ENCODE measurements at places on chromosomes 6 and 20. TPM values are rescaled to one million over a fixed set of nuclear protein-coding genes. Genes with fewer than 3 reads are reported as not detected.

Gene SMLR1
- total RNA-seq, result not detected

Gene WFDC10B
- total RNA-seq, result not detected

Gene PBOV1
- not detected for total RNA-seq

Gene PGBD1
- total RNA-seq, result 2.0 TPM

Gene FLRT3
- not detected for total RNA-seq

GRCh38 chr6:52900536-52900935 is 9.0 kb downstream of the GSTA3 start:
- no peaks in the 10 kb centered on the region for H3K27me3 ChIP-seq
- H3K27ac ChIP-seq, result no peak overlapping the region
- no peak overlapping the region for H3K4me3 ChIP-seq
- no peaks in the 10 kb centered on the region for H3K36me3 ChIP-seq
- no peak for DNase-seq

DNA sequence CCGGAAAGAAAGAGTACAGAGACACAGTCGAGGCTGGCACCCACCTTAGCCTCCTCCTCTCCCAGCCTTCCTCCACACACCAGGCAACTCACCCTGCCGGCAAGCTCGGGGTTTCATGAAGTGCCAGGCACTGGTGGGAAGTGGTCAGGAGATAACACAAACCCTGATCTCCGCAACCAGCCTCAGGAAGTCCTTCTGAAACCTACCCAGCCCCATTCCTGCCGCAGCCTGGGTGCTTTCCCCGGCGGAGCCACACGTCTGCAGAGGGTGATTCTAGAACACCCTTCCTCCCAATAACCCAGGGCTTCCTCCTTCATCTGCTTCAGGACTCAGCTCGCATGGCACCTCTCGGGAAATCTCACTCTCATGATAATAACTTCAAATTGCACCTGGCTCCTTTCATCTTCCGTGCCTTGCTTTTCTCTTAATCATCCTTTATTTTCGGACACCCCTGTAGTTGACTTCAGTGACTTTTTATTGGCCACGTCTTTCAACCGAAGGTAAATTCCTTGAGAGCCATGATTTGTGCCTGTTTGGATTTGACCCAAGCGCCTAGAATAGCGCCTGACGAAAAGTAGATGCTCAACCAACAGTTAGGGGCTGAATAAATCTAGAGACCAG is 8.7 kb upstream of the HLA-E start:
- H3K4me1 ChIP-seq, result peaks cover 22% of the 10 kb centered on the region
- no peaks in the 10 kb centered on the region for H3K36me3 ChIP-seq
- peaks cover 4% of the 10 kb centered on the region for H3K27me3 ChIP-seq

DNA sequence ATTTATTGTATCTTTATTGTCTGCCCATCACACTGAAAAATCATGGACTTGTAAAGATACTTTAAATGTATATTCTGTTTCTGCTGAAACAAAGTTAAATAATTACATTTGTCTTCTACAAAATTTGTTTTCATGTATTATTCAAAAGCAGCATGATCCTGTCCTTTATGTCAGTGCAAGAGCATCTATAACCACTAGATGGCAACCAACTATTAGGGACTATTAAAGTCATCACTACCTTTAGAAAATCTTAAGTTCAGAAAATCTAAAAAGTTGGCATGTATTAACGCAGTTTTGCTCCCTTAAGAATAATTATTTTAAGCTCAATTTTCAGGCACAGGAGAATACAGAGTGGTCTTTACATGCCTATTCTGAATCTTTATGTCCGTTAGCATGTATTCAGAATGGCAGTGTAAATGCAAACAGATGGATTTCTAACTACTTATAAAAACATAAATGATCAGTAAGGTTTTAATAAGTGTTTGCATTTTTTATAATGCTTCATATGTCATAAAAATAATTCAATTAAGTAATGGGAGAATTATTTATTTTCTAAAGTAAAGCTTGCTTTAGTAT is 17.8 kb downstream of the TMEM30A start:
- DNase-seq, result no peak
- no peaks in the 10 kb centered on the region for H3K27me3 ChIP-seq
- no peaks in the 10 kb centered on the region for H3K4me1 ChIP-seq
- H3K4me3 ChIP-seq, result no peak overlapping the region
- H3K36me3 ChIP-seq, result peaks cover 13% of the 10 kb centered on the region

DNA sequence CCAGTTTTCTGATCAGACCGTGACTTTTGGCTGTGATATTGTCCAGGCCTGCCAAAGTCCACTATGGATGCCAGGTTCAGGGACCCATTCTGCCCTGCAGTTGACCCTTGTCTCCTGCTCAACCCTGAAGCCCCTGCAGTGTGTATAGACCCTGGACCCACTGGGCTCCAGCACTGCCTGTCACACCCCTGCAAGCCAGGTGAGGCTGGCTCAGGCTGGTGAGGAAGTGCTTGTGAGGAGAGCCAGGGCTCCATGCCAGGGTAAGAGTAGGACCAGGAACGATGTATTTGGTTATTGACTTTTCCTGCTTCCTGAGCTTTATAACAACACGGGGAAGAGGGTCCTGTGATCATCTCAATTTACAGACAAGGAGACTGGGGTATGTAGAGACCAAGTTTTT is 19.1 kb upstream of the CD93 start:
- H3K36me3 ChIP-seq, result no peaks in the 10 kb centered on the region
- no peak overlapping the region for H3K4me3 ChIP-seq
- no peak overlapping the region for H3K27ac ChIP-seq
- H3K4me1 ChIP-seq, result no peaks in the 10 kb centered on the region
- no peaks in the 10 kb centered on the region for H3K27me3 ChIP-seq

GRCh38 chr6:45607798-45608197 is 230.1 kb upstream of the SUPT3H start:
- no peaks in the 10 kb centered on the region for H3K36me3 ChIP-seq
- no peak overlapping the region for H3K4me3 ChIP-seq
- H3K27me3 ChIP-seq, result no peaks in the 10 kb centered on the region
- H3K27ac ChIP-seq, result no peak overlapping the region
- no peaks in the 10 kb centered on the region for H3K4me1 ChIP-seq

DNA sequence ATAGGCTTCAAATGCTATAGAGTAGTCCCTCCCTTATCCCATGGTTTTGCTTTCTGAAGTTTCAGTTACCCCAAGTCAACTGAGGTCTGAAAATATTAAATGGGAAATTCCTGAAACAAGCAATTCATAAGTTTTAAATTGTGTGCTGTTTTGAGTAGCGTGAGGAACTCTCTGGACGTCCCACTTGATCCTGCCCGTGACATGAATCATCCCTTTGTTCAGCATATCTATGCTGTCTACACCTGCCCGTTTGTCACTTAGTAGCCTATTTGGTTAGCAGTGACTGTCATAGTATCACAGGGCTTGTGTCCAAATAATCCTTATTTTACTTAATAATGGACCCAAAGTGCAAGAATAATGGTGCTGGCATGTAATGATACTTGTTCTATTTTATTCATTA is 5.0 kb downstream of the PCMT1 start:
- peaks cover 4% of the 10 kb centered on the region for H3K4me1 ChIP-seq
- no peak overlapping the region for H3K4me3 ChIP-seq
- no peaks in the 10 kb centered on the region for H3K27me3 ChIP-seq

GRCh38 chr20:47506335-47506734 is 4.6 kb downstream of the NCOA3 start:
- H3K4me3 ChIP-seq, result no peak overlapping the region
- DNase-seq, result no peak
- H3K27me3 ChIP-seq, result no peaks in the 10 kb centered on the region
- no peaks in the 10 kb centered on the region for H3K36me3 ChIP-seq
- no peak overlapping the region for H3K27ac ChIP-seq

DNA sequence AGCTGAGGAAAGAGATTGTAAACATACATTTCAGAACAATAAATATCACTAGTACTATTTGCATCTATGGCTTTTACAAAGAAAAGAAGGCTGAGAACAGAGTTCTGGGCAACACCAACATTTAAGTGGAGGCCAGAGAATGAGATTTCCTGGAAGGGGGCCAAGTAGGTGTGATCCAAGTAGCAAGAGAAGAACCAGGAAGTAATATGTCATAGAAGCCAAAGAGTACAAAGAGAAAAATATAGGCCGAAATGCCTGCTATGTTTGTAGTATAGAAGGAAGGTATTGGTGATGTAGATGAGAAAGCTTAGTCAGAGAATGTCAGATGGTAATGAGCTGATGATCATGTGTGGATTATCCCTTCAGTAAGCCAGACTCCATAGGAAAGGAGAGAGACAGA is 94.5 kb downstream of the PERP start:
- DNase-seq, result no peak
- no peak overlapping the region for H3K27ac ChIP-seq
- no peak overlapping the region for H3K4me3 ChIP-seq
- peaks cover 5% of the 10 kb centered on the region for H3K27me3 ChIP-seq

- no peaks in the 10 kb centered on the region for H3K27me3 ChIP-seq
- H3K27ac ChIP-seq, result no peak overlapping the region
- no peak for DNase-seq
- no peak overlapping the region for H3K4me3 ChIP-seq
- H3K36me3 ChIP-seq, result no peaks in the 10 kb centered on the region
- H3K4me1 ChIP-seq, result no peaks in the 10 kb centered on the region
Observed at GRCh38 chr6:21539621-21540100, 53.9 kb upstream of the SOX4 start.

GRCh38 chr20:33284284-33284683 is 1.3 kb downstream of the BPIFB1 start:
- no peak overlapping the region for H3K4me3 ChIP-seq
- no peaks in the 10 kb centered on the region for H3K4me1 ChIP-seq
- H3K36me3 ChIP-seq, result no peaks in the 10 kb centered on the region
- H3K27ac ChIP-seq, result no peak overlapping the region
- no peaks in the 10 kb centered on the region for H3K27me3 ChIP-seq
- DNase-seq, result no peak

GRCh38 chr20:3406481-3407039 is 909 bp downstream of the DNAAF9 start:
- no peak for DNase-seq
- peak overlapping the region; percentile 93 for H3K4me3 ChIP-seq
- H3K27me3 ChIP-seq, result no peaks in the 10 kb centered on the region
- no peaks in the 10 kb centered on the region for H3K36me3 ChIP-seq
- peaks cover 8% of the 10 kb centered on the region for H3K4me1 ChIP-seq

- no peaks in the 10 kb centered on the region for H3K36me3 ChIP-seq
- H3K4me3 ChIP-seq, result no peak overlapping the region
- no peak for DNase-seq
- no peak overlapping the region for H3K27ac ChIP-seq
- no peaks in the 10 kb centered on the region for H3K4me1 ChIP-seq
Observed at GRCh38 chr20:45229264-45230056, 8.3 kb downstream of the SEMG2 start.

DNA sequence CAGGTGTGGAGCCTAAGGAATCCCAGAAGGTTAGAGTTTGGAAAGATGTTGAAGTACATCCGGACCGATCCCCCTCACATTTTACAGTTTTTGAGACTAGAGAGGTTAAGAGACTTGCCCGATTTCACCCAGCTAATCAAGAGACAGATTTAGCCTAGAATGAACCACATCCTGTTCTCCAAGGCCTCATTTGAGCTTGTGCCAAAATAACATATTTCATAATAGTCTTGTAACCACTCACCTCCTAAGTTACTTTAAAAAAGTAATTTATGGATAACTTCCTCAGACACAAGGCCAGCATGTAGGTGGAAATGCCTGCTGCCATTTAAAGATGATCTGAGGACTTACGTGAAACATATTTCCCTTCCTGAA is 39.8 kb upstream of the ARHGAP18 start:
- H3K4me3 ChIP-seq, result no peak overlapping the region
- H3K36me3 ChIP-seq, result no peaks in the 10 kb centered on the region
- no peaks in the 10 kb centered on the region for H3K27me3 ChIP-seq
- no peak for DNase-seq
- H3K27ac ChIP-seq, result peak overlapping the region; percentile 84
- H3K4me1 ChIP-seq, result peaks cover 24% of the 10 kb centered on the region

All from T-cell (primary cell).